Ascending aorta (tissue), 2 donors: ENCODE measurements at places on chromosomes 1 and 21. TPM values are rescaled to one million over a fixed set of nuclear protein-coding genes. Genes with fewer than 3 reads are reported as not detected.

DNA sequence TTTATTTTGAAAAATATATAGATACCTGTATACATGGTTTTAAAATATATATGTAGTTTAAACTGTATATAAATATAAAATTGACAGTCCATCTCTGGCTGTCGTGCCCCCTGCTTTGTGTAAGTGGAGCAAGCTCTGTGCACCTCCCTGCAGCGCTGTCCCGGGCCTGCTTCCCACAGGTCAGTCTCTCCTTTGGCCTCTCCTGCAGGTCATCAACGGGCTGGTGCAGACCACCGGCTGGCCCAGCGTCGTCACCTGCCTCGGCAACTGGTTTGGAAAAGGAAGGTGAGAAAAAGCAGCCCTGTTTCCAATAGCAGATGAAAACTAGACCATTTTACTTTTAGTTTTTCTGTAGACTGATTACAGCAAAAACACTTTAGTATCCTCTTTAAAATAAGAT is 28.5 kb downstream of the SLC37A1 start:
- no peak for DNase-seq

GRCh38 chr1:240999826-241000225 is 357.2 kb downstream of the RGS7 start:
- no peak for DNase-seq

- no peak for DNase-seq
These were observed 30.3 kb downstream of the TEX35 start for GRCh38 chr1:178543290-178543607.

GRCh38 chr21:36288651-36289243 is 31.2 kb upstream of the MORC3 start:
- no peak for DNase-seq

PPM1J gene
- 10.0 TPM for total RNA-seq

CHI3L2 gene
- 10.1 TPM for total RNA-seq

GRCh38 chr1:32525053-32525452 is 14.2 kb upstream of the ZBTB8A start:
- DNase-seq, result no peak

DNA sequence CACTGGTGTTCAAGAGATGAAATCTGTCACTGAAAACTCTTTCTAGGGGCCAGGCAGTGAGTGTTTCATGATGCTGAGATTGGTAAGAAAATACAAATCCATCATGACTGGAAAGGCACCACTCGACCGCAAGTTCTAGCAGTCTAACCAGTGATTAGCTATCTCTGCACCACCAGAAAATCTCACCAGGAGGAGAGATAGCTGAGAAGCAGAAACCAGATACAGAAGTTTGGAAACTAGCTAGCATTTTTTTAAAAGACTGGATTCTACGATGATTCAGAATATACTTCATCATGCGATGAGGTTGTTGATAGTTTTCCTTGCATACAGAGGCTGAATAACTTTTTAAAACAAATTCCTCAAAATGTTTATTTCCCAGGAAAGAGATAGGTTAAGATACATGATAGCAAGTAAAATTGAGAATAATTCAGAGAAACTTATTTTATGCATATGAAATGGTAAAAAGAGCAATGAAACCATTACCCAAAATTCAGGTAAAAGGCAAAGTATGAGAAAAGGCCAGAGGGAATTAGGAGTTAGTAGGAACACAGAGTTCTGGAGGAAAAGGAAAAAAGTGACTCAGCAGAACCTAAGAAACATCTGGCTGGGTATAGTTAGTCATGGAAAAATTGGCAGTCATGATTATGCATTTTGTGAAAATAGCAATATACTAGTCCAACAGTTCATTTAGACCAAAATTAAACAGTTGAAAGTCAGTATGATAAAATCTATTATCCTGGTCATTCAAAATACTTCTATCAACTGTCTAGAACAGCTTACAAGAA is 3.3 kb upstream of the F3 start:
- DNase-seq, result no peak

DNA sequence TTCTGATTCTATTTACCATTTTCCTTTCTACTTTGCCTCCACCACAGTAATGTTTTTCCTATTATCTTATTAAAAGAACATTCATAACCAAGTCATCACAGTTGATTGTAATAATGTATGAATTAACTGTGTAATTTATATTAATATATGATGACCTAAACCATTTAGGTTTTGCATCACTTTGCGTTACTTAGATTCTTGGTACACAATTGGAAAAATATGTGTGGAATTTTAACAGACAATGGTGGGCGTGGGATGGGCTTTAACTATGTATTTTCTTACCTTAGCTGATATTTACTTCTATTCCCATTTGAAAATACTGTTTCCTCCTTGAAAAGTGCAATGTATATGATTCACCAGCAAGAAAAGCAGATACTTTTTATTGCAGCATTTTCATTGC is 3.6 kb downstream of the KRTAP21-3 start:
- no peak for DNase-seq

GRCh38 chr1:173507847-173508209 is 30.7 kb downstream of the PRDX6 start:
- no peak for DNase-seq

DNA sequence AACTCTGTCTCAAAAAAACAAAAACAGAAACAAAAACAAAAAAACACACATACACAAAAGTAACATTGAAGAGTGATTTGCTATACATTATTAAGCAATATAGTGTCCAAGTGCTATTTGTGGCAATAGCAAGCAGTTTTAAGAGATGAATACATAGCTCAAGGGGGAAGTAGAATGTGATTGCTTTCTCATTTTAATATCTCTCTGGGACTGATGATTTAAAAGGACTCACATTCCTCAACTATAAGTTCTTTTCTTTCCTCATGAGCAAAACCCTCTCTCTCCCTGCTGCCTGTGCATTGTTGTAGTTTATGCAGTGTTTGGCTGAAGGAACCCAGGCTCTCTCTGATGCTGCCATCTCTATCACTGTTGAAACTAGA is 47.0 kb upstream of the CSF1 start:
- no peak for DNase-seq

DNA sequence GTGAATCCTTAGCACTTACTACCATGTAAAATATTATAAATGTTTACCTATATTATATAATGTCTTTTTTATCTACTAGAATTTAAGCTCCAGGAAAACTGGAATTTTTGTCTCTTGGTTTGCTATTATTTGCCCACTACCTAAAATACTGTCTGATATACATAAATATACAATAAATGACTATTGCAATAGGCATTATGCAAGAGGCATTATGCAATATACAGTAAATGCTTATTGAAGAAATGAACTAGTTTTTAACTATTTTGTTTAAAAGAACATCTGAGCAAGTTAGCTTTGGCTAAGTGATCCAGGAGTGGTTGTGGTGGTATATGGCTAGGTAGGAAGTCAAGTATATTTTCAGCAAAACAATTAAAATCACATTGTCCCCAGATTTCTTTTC is 640.2 kb upstream of the PKN2 start:
- DNase-seq, result no peak

GRCh38 chr1:60762911-60763310 is 319.4 kb upstream of the NFIA start:
- no peak for DNase-seq

PRRX1 gene
- 123 TPM for total RNA-seq

C1orf94 gene
- total RNA-seq, result not detected

CD5L gene
- total RNA-seq, result not detected

ARV1 gene
- total RNA-seq, result 9.7 TPM

DNA sequence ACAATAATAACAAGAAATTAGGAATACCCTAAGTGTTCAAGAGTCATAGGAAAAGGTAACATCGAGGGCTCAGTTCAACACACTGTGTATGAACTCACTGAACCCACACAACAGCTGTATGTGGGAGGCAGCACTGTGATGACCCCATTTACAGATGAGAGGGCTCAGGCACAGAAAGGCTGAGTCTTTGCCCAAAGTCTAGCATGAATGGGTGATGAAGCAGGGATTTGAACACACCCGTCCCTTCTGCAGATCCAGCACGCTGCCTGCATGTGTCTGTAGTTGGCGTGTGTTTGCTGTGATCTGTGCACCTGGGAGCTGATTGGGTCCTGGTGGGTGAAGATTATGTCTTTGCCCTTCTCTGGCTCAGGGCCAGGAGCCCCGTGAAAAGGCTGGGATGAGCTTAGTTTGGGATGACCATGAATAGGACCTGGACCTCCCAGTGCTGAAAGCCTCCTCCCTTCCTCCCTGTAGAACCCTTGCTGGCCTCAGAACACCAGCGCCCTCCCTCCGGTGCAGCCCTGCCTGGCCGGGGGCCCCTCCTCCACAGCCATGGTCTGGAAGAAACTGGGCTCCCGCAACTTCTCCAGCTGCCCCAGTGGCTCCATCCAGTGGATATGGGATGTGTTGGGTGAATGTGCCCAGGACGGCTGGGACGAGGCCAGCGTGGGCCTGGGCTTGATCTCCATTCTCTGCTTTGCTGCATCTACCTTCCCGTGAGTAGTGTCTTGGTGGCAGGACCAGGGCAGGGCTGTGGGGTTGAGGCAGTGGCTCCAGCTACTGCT is 5.2 kb downstream of the SLC66A1 start:
- no peak for DNase-seq

DNA sequence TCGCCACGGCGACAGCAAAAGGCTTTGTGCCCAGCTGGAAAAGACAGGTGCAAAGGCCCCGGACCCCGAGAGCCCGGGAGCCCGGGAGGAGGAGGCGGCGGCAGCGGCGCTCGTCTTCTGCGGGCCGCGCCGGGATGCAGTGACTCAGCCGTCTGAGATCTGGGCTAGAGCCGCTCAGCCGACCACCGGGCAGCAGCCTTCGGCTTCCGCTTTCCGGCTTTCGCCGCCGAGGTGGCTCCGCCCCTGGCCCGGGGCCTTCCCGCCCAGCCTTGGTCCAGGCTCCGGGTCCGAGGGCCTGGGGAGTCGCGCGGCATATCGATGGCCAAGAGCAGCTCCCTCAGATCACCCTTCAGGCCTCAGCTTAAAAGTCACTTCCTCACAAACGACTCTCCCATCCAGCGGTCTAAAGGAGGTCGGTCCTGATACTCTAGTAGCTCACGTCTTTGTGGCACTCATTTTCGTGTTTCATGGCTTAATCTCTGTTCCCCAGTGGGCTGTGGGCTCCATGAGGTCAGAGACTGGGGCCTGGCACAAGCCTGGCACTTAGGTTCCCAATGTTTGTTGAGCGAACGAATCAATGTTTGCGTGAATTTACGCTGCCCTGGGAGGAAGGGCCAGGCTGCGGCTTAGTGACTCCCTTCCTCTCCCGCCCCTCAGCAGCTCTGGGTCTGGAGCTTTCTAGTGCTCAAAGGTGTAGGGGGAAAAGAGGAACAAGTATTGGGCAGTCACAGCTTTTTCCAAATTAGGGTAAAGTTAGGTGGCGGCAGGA is at the start of gene PHTF1:
TSS of gene PHTF1 (minus strand) at position 154 of the 769 bp plus-strand sequence. CDS start 783 bp downstream, outside the sequence.
- peak; percentile 16 for DNase-seq

FCRL4 gene
- total RNA-seq, result not detected

DNA sequence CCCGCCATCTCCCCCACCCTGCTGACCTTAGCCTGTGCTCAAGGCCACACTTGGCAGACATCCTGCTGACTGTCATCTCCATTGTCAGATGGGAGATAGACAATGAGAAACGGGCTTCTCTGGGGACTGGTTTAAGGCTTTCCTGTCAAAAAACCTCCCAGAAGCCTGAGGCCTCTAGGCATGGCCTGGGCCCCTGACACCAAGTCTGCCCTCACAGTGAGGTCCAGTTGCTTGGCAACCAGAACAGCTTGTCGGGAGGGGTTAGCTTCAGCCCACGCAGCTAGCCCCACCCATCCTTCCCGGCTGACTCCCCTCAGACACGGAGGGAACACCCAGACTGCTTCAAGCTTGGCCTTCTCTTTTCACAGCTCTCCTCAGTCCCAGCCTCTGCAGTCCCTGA is 11.0 kb downstream of the PLEKHA6 start:
- no peak for DNase-seq

DNA sequence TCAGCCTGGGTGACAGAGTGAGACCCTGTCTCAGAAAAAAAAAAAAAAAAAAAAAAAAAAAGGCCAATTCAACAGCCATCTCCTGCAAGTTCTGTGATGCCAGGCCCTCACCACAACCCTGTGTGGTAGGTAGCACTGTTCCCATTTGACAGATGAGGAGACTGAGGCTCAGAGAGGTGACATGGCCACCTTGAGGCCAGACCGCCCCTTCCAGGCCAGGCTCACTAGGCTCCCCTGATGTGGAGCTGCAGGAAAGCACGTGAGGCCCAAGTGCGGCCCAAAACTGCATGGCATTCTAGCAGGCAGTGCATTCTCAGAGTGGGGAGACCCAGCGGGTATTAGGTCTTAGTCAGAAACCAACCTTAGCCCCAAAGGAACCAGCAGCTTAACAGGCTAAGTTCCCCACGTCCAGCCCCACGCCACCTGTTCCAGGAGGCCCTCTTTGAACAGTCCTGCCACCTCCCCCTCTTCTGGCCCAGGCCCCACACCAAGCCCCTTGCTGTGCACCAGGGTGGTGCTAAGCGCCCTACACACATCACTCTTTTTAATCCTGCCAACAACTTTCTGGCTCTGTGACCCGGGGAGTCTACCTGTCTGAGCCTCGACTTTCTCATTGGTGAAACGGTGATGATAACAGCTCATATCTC is 11.7 kb upstream of the ECE1 start:
- DNase-seq, result no peak

DNA sequence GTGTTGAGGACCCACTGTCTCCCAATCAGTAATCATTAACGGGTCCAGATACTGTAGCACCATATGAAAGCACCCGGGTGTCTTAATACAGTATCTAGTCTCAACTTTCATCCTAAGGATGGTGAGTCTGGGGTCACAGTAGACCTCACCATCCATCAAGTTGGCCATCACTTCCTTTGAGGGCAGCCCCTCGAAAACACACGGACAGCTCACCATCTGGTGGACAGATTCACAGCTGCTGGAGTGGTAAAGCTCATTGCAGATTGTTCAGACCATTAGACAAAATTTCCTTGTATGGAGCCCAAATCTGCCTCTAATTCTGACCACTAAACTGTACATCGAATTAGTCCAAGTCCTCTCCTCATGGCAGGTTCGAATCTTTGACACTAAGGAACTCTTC is 123.1 kb downstream of the PGBD5 start:
- DNase-seq, result no peak

SOD1 gene
- 87.7 TPM for total RNA-seq

DNA sequence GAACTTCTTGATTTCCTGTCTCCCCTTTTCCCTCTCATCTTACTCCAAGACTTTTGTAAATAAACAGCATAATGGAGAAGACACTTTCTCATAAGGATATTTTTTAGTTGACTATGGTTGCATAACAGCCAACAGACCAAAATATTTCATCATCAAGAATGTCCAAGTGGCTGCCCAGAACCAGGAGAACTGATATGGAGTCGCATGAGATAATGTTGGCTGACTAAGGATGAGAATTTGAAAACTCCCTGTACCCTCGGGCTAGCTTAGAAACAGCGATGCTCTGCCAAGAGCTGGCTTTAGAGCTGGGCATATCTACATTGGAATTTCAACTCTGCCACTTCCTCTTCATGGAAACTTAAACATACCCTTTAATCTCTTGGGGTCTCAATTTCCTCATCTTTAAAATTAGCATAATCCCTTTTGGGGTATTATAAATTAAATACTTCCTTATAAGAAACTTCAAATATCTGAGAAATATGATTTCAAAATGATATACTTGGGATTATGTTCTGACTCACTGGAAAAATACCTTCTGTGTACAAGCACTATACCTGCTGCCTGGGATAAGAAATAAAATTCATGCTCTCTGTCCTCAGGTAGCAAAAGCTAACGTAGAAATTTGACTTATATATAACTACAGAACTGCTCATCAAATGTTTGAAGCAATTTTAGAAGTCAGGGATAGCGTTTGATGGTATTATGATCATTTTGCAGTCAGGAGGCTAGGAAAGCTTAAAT is 777.3 kb downstream of the LTN1 start:
- no peak for DNase-seq

C1orf216 gene
- total RNA-seq, result 40.6 TPM

- DNase-seq, result no peak
These were observed 36.0 kb downstream of the GNG4 start for GRCh38 chr1:235613602-235614001.

- no peak for DNase-seq
These were observed 12.7 kb upstream of the PLCH2 start for GRCh38 chr1:2463396-2463795.

PDZK1IP1 gene
- not detected for total RNA-seq
